ENCODE measurements at places on chromosomes 4 and X.

GRCh38 chr4:109191216-109191615, 111.2 kb downstream of the COL25A1 start:
- no peak for DNase-seq

DNA sequence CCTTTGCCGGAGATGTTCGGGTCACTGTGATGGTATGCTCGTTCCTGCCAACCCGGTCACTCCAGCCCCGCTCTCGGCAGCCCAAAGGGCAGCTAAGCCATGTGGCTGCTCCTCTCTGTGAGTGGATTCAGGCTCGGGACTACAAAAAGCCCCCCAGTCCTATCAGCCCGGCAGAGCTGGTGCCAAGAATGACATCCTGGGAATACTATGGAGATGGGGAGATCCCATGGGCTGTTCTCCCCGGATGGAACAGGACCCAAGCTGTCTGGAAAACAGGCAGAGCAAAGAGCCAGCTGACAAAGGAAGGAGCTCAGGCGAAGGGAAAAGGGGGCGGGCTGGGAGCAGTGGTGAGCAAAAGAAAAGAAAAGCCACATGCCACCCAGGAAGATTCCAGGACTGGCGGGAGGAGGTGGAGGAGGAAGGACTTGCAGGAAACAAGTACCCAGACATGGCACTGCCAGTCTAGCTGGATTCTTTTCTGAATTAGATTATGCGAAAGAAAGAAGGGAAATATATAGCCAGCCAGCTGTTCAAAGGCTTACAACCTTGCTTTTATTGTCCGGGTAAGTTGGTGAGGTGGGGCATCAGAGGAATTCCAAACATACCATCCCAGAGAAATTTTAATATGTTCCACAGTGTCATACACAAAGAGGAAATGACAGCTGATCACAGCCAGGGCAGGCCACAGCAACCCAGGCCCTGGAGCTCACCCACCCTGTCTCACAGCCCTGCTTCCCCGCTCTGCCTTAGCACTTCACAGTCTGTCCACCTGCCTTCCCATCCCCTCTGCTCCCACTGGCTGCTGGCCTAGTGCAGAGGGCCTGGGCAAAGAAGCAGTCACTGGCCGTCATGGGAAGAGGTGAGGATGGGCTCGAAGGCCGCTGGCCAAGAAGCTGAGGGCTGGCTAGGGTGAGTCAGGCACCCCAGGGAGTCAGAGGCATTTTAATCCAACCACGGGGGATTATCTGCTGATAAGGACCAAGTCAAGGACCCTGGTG, 3.4 kb downstream of the NDP start:
- no peak for DNase-seq

DNA sequence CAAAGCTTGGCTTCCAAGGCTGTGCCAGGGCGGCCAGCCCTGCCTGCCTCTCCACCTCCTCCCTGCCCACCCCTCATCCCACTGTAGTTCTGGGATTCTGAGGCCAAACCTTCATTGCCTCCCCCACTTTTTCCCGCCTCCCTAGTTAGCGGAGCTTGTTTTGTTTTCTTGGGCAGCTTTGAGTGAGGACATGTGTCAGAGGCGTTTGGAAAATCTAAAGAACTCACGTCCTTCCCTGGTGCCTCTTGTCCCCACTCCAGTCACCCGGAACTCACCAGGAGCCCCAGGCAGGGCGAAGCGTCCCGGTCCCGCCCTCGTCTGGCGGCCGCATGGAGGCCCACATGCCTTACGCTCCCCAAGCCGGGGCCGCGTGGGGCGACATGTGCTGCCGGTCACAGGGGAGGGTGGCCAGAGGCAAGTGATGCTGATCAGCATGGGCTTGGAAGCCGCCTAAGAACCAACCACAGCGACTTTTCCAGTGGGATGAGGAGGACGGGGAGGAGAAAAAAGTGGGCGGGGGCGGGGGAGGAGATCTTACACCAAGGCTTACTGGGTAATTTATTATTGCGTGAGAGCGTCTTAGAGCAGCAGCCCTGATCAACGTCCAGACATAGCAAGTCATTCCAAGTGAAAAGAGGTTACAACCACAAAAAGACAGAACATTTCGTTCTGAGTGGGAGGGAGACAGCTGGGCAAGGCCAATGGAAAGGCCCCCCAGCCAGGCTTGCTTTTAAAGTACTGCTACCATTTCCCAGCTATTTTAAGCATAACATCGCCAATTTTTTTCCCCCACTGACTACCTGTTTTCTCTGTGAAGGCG, 48.5 kb downstream of the PRPS1 start:
- peak; percentile 10 for DNase-seq

DNA sequence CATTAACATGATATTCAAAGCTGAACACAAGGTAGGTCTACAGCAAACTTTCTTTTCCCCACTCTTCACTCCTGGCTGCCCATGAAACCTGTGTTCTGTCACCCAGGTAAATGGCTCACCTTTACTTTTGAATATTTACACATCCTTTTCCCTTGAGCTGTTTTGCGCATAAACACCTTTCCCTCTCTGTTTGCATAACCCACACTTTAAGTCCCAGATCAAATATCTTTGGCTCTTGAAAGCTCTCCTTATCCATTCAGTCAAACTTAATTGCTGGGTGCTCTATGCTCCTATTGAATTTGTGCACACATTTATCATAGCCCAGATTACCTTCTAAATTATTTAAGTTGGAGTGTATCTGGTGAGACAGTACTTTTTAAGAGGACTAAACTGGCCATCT, 51.7 kb upstream of the ATP8A1 start:
- no peak for DNase-seq

DNA sequence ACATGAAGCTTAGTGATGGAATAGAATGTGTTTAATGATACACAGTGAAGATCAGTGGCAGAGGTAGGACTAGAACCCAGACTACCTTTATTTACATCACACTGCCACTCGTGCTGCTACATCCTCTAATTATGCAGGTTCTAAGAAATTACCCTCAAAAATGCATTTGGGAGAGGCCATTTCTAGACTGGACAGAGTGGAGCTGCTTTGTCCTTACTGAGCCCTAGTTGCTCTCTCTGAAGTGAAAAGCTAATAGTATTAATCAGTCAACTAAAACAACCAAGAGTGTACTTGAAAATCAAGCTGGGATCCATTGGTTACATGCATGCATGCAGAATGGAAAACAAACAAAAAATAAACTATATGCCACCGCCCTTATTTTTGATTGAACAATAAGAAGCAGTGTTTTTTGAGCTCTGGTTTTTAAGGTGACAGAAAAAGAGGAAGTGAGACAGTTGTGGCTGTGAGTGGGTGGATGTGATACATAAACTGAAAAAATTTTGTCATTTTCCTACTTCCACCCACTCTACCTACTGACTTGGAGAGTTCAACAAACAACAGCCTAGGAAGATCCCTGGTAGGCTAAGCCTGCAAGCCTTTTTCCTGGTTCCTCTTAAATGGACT, 6.8 kb upstream of the VSIG4 start:
- DNase-seq = no peak

Measured in cortex of kidney (tissue), 1 donor.